ENCODE measurements at places on chromosomes 1 and 21.

DNA sequence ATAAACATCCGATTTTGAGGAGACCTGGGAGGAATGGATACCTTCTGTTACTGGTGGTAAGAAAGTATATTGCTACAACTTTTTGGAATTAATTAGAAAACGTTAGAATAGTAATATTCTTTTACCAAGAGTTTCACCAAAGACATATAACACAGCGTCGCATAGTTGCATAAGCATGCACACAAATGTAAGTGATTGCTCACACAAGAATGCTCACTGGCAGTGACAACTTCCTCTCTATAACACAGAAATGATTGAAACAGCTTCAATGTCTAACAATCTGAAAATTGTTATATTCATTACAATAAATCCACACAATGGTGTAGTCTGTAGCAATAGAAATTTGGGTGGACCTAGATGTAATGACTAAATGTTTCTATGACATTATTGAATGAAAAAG is 998.6 kb downstream of the TTLL7 start:
- no peak for DNase-seq

DNA sequence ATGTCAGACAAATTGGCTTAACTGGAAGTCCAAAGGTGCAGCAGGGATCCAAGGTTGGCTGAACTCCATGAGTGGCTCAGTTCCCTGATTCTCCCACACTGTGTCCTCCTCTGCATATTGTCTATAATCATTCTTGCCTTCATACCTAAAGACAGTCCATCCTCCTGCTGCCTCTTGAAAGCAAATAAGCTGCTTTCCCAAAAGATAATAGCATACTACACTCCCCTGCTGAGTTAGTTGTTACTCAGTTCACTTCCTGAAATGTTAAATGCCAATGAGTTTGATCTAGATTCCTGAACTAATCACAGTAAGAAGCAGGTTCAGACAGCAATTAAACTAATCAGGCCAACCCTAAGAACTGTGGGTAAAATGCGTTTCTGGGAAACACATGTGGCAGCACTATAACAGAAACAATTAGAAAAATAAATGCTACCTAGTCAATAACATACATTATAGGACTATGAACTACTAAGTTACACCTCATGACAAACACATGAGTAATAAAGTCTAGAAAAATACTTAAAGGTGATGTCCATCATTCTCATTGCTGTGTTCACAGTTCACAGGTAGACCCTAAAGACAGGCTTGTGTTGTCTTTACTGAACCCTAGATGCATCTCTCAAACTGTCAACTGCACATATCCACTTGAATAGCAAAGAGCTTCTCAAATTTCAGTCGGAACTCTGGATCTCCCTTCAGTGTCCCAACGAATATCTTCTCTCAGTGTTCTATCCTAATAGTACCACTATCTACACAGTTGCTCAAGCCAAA is 50.8 kb upstream of the BOLA1 start:
- no peak for DNase-seq

- DNase-seq, result no peak
Observed at GRCh38 chr1:215399787-215400186, 167.3 kb upstream of the KCTD3 start.

DNA sequence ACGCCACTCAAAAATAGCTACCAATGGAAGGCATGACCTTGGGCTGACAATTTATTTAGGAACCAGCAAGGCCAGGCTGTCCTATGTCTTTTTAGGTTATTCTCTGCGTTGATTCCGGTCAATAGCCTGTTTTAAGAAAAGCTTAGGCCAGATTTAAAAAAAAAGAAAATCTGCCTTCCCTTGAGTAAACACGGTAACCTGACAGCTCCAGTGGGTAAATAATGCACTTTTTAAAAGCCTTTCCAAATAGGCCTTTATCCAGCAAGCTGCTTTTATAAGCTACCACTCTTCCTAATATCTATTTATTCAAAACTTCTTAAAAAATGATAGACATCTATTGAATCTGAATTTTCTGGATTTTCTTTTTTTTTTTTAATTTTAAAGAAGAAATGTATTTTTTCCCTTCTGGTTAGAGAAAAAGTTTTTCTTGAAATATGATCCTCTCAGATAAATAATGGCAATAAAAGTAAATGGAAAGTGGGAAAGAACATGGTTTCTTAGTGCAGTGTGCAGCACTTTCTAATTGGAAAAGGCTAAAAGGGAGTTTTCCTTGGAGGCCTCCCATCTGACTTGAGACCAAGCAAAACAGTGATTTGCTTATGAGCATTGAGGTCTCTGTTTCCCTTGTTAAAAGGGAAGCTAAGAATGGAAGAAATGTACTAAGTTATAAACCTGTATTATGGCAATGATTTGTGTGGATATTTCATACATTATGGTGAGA is 281.0 kb upstream of the RUNX1 start:
- DNase-seq, result no peak

DNA sequence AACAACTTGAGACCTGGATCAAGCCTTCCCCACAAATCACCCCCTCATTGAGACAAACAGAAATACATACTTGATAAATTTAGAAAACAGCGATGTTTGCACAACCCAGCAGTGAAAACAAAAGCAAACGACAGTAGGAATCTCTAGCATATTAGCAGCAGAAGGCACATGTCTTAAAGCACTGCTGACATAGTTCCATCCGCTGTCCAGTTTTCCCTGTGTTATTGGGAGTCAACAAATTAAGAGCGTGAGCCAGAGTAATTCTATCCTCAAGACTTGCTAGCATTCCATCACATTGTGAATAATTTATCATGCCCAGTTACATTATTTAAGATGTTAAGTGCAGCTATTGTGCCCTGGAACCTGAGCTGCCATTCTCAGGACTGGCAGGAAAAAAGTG is 55.3 kb downstream of the IGSF5 start:
- no peak for DNase-seq

DNA sequence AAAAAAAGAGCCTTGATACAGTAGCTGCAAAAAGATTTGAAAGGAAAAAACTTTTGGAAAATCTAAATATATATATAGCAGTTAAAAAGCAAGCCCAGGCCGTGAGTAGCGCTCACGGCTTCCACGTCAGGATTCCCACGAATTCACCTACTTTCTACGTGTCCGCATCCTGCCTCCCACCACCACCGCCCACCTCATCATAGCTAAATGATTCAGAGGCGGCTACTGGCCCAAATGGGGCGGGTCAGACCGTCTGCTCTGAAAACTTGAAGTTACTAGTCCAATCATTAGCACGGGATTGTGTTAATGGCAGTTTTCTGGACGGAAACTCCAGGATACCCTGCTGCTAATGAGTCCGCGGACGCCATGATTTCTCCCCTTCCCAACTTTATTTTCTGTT is 1.3 kb upstream of the CCSAP start:
- no peak for DNase-seq
